ENCODE measurements at places on chromosomes 5 and 9.
A peak's percentile ranks its signal among the peaks of the same experiment; 100 is the strongest.

GRCh38 chr5:170974461-170974860 is 112.6 kb downstream of the RANBP17 start:
- DNase-seq = no peak

DNA sequence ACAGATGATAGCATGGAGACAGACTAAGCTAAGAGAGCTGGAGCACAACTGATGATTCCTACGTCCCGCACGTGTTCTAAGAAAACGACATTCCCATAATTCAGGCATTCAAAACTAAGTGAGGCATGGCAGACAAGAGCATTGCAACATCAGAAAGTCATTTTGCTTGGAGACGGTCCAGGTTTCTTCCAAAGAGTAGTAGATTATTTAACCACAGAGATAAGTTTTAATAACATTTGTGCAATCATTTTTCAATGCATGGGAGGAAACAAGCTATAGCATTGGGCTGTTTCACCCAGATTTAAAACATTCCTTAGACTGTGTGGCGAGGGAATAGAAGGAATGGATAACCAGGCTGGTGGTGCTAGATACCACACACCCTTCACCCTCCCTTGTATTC is 117.2 kb downstream of the APBA1 start:
- DNase-seq = no peak

DNA sequence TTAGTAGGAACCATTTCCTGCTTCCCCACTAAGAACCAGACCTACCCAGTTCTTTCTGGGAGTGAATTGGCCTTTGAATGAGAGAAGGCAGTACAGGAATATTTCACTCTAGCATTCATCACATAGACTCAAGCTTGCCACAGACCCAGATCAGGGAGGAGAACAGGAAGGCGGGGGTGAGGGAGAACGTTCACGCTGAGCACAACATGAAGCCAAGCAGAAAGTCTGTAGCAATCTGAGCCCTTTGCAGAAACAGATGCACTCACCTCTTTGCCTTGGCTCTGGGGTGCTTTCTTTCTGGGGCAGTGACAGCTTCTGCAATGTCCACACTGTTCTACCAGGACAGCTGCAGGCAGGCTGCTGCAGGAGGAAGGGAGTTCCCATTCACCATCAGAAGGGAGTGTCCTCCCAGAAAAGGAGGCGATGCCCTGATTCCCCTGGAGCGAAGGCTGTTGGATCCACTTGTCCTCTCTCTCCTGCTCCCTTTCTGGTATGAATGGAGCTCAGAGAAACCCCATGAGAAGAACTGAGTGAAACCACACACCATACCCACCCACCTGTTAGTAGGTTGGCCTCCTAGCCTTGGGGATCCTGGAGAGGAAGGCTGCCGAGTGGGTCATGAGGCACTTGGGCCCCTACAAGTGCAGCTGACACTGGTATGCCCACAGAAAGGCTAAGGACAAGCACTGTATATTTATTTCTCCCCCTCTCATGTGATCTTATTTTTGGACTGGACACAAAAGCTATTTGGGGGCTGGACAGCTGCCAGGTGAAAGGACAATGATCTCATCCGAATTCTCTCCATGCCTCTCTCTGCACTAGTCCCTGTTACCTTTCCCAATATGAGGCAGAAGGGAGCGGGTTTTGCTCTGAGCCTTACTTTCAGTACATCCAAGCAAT is 11.7 kb upstream of the FGF1 start:
- no peak for DNase-seq

- no peak for DNase-seq
These were observed 48.2 kb upstream of the GFPT2 start for GRCh38 chr5:180401229-180401907.

- no peak for DNase-seq
These were observed 219.7 kb upstream of the CD180 start for GRCh38 chr5:67416133-67416937.

GRCh38 chr9:27853529-27853928 is 280.2 kb upstream of the C9orf72 start:
- DNase-seq = no peak

DNA sequence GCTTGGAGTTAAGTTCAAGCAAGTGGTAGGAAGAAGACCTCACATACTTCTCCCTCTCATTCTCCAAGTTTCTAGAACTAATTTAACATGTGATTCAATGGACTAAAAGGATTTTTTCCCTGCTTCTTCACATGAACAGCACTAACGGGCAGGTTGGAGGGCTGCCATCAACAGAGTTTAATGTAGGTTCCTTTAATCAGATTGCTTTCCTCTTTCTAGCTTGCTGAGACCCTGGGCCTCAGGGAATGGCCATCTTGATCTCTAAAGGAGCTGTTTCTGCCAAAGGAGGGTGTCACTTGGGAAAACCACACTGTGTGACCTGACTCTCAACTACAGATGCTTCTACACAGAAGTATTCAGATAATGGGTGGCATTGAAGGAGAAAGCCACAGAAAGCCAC is 223.3 kb downstream of the PIK3R1 start:
- no peak for DNase-seq

DNA sequence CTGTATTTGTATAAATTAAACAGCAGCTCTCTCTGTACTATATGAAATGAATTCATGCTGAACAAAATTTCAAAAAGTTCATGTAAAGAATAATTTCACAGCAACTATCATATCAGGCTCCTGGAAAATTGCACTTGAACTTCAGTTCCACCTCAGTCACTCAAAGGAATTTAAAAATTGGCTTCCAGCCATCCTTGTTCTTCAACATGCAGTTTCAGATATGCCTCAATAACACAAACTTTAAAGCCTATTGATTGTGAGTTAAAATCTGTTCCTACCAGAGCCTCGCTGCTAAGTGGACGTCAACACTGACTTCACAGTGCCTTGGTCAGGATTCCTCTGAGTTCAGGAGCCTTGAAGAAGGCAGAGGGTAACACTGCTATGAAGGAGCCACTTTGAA is 418.7 kb upstream of the WWC1 start:
- no peak for DNase-seq

DNA sequence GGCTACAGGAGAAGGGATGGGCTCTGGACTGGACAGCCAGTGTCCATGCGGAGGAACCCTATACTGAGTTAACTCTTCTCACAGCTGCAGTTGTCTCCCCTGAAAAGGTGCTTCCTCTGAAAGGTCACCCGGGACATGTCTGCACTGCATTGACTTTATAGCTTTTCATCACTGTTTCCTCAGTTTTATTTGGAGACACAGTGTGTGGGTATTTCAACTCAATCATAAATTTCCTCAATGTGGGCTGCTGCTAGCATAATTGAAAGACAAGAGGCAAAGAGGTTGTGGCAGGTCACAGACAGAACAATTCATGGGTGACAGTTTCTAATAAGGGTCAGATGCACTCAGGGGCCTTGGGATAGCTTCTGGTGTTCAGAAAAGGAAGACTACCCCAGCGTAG is 336.8 kb downstream of the KDM4C start:
- no peak for DNase-seq

GRCh38 chr5:60738461-60738860 is 38.5 kb upstream of the DEPDC1B start:
- no peak for DNase-seq

- no peak for DNase-seq
These were observed 22.6 kb upstream of the NADK2 start for GRCh38 chr5:36264202-36264760.

DNA sequence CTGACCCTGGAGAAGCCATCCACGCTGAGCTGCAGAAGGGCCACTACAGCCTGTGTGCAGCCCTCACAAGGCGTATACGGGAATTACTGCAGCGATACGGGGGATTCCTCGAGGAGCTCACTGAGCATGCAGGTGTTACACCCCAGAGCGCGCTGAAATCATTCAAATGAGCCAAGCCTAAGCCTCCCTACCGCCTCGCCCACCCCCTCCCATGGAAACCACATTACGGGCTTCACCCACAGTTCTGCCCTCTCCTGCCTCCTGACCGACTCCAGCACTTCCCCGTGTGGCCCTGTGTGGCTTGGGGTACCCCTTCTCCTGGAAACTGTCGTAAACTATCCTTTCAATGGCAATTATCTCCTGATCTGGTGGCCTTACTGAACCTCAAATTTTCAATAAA is 13.3 kb downstream of the SURF6 start:
- no peak for DNase-seq

DNA sequence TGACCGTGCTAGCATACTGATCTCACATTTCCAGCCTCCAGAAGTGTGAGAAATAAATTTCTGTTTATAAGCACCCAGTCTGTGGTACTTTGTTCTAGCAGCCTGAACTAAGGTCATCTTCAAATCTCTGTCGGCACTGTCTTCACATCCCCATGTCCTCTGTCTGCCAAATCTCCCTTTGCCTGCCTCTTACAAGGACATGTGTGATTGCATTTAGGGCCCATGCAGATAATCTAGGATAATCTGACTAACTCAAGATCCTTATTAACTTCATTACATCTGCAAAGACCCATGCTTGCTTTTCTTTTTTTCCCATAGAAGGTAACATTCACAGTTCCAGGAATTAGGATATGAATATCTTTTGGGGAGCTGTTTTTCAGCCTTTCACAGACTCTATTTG is 132.7 kb downstream of the AOPEP start:
- no peak for DNase-seq

DNA sequence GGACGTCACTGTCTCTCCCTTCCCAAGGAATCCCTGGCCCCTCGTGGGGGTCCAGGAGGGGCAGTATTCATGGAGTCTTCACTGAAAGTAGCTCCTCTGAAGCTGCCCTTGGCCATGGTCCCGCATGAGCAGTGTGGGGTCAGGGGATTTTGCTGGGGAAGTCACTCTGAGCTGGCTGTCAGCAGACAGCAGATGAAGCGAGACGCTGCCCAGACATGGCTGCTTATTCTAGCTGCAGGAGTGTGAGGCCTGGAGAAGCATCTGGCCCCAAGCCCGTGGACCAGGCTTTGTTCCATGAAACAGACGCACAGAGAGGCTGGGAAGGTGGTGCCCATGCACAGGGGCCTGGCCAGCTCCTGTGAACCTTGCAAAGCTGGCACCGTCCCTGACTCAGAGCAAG is 21.5 kb upstream of the ASS1 start:
- DNase-seq = no peak

GRCh38 chr5:878125-878524 is 14.5 kb downstream of the BRD9 start:
- DNase-seq = no peak

GRCh38 chr9:126309427-126310189 is 17.0 kb upstream of the MVB12B start:
- DNase-seq = no peak

GRCh38 chr5:56352808-56353590 is 119.9 kb upstream of the ANKRD55 start:
- DNase-seq = no peak

DNA sequence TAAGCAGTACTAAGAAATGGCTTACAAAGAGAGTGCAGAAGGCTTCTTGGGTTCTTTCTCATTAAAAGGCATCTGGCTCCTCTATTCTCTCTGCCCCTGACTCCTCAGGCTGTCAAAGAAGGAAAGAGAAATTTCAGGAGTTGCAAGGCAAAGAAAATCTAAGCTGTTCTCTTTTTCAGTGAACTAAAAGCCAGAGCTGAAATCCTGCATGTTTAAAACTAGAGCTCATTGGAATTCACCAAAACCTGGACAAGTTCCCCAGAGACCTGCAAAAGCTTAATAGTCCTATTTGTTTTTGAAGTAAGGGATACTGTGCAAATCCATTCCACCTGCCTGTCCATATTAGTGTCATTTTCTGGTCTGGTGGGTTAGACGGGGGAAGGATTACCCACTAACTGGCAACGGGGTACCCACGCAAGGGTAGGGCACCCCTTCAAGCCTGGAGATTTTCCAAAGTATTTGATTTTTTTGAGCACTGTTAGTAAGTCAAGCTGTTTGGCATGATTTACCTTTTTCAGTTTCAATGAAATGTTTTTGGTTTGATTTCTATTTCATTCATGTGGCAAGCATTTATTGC is 179.3 kb downstream of the FSTL4 start:
- DNase-seq = no peak

DNA sequence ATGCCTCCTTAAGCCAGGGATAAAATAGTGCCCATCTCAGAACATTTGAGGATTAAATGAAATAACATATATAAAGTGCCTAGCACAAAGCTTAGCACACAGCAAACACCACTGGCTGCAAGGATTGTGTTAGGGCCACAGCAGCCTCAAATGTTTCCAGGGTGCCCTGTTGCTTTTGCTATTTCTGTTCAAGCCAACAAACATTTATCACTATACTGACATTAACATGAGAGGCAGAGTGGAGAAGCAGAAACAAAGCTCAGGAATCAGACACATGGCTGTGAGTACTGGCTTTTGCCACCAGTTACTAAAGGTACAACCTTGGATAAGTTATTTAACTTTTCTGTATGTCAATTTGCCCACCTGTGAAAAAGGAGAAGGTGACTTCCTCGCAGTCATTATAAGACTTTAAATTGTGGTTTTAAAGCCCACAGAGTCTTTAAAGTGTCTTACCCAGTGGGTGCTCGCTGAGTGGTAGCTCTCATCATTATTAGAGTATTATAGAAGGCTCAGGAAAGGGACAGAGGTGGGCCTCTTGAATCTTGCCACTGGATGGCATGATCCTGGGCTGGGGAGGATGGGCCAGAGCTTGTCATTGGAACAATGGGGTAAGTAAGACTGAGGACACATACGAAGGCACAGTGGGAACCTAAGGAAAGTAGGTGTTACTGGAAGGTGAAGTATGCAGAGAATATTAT is 98.2 kb downstream of the MARCHF3 start:
- no peak for DNase-seq

GRCh38 chr5:96283589-96283988 is 149.5 kb downstream of the PCSK1 start:
- DNase-seq = no peak

- no peak for DNase-seq
These were observed 81.7 kb upstream of the CPEB4 start for GRCh38 chr5:173806270-173807035.

- no peak for DNase-seq
These were observed 202.6 kb downstream of the NR3C1 start for GRCh38 chr5:143200781-143201398.

GRCh38 chr9:14309403-14309802 is 4.5 kb downstream of the NFIB start:
- no peak for DNase-seq

DNA sequence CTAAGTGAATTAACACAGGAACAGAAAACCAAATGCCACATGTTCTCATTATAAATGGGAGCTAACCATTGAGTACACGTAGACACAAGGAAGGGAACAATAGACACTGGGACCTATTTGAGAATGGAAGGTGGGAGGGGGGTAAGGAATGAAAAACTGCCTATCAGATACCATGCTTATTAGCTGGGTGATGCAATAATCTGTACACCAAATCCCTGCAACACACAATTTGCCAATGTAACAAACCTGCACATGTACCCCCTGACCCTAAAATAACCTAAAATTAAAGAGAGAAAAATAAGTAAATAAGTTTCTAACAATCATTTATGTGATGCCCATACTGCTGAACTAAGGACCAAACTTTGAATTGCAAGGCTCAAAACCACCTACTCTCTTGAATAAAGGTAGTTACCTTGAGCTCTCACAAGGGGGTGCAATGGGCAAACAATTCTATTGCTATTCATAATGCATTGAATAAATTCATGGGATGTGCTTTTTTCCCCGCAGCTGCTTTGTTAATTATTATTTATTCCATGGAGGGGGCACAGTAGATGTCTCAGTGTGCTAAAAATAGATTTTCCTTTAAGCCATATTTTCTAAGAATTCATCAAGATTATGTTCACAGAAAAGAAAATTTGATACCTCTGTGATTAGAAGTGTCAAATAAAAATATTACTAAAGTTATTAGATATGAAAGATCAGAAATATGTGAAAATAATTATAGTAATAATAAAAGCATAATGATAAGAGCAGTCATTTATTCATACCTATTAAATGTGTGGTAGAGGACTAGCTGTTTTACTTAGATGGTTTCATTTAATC is 76.2 kb upstream of the PTPN3 start:
- DNase-seq = peak; percentile 42

Data from activated CD4-positive, alpha-beta T cell treated with anti-CD3 and anti-CD28 coated beads, Interleukin-2, Interleukin-4, amounts not matched to agents 100 ng/mL and 50 ng/mL, durations not matched to agents 16 hours and 8 hours (primary cell).